Left renal pelvis (tissue), 4 donors: ENCODE measurements at places on chromosomes 11 and 22.

DNA sequence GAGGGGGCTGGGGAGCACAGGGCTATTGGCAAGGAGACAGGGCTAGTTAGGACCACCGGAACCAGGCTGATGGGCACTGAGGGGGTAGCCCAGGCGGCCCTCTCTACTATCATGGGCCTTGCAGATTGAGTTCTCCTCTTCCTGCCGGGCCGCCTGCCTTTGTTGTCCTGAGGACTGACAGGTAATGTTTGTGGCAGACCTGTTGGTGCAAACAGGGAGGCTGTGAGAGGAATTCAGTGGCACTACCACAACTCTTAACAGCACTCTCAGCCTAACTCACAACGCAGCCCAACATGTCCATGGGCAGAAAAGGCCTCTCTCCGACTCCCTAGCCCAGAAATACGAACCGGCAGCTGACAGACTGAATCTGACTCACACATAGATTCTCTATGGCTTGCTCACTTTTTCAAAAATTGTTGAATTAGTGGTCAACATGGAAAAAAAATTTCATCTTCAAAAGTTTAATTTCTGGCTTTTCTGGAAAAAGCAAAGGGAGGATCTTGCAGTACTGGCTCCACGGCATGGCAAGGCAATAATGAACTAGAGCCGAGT, 11.4 kb downstream of the KCNJ5 start:
- DNase-seq, result no peak

DNA sequence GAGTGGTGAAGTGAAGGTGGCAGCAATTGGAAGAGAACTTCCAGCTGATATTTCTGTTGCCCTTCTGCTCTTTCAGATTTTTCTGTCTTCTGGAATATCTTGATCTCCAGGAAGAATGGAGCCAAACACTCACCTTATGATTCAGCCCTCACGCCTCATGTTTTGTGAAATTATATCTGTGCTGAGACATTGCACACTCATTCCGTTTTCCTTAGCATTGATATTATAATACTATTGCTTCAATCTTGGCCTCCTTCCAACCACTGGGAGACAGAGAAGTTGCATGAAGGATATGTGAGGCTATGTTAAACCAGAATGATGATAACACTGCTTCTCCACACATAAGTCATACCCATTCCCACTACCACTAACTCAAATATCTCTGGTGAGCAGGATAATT, 177.9 kb downstream of the ETS1 start:
- DNase-seq, result no peak

- no peak for DNase-seq
Measured at GRCh38 chr11:110311783-110312579, 15.6 kb upstream of the RDX start.

DNA sequence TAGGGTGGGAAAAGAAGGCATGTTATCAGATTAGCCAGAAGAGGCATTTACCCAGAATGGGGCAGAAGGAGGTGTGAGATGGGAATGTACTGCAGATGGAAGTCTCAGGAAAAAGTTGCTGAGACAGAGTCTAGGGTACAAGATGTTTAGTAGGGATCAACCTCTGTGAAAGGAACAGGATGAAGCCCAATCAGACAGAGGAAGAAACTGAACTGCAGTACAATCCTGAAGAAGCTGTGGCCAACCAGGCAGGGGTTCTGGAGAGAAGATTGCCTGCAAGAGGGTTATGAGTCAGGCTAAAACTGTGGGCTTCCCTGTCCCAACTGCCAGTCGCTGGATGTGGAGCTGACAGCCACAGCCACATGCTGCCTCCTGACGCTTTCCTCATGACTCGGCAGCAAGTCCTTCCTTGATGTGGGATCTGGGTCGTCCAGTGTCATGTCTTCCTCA, 64.0 kb downstream of the CWC15 start:
- no peak for DNase-seq

- no peak for DNase-seq
Measured at GRCh38 chr11:132258875-132259274, 888.5 kb downstream of the NTM start.

- peak; percentile 57 for DNase-seq
Measured at GRCh38 chr11:10405865-10406592, 49.0 kb upstream of the AMPD3 start.

GRCh38 chr11:108803776-108804175, 138.9 kb downstream of the DDX10 start:
- DNase-seq, result no peak

- no peak for DNase-seq
Measured at GRCh38 chr11:134679592-134679991, 267.6 kb upstream of the B3GAT1 start.

DNA sequence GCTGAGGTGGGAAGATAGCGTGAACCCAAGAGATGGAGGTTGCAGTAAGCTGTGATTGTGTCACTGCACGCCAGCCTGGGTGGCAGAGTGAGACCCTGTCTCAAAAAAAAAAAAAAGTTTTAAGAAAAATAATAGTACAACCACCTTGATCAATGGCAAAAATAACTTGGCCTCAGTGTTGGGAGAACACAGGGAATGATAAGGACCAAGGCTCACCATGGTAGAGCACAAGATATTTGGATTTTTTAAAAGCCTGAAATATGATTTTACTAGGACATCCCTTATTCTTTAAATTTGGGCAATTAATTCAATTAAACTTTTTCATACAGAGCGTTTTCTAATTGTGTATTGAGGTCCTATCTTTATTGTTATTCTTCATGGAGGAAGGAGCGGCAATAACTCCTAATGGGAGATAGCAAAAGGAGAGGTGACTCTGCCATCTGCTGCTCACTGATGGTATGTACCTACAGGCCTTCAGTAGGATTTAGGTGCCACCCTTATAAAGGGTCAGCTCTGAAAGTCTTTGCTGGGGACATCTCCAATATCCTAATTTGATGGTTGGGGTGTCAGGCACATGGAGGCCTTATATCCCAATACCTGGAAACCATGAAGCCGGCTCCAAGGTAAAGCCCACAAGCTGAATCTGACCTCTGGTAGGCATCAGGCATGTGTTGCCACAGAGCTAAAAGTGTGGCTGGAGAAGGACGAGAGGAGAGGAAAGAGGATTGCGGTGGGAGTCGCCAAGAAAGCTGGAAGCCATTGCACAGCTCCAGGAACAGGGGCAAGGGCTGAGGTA, 21.9 kb upstream of the POLD3 start:
- DNase-seq, result no peak

DNA sequence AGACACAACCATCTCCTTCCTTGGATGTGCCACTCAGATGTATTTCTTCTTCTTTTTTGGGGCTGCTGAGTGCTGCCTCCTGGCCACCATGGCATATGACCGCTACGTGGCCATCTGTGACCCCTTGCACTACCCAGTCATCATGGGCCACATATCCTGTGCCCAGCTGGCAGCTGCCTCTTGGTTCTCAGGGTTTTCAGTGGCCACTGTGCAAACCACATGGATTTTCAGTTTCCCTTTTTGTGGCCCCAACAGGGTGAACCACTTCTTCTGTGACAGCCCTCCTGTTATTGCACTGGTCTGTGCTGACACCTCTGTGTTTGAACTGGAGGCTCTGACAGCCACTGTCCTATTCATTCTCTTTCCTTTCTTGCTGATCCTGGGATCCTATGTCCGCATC, 489 bp downstream of the OR10A4 start:
- no peak for DNase-seq

DNA sequence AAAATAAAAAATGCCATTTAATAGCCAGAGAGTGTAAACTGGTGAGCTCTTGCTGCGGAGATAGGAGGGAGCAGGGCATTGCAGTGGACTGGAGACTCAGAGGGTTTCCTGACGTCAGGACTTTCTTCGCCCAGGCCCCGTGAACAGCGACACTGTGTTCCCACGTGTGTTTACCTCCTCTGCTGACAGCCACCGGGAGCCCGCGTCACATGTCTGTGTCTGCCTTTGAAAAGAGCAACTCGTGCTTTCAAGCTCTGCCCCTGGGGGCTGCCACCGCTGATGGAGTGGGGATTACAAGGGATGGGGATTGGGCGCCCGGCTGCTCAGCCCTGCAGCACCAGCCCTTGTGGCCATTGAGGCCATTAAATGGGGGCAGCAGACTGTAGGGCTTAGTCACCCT, 3.3 kb downstream of the TANGO2 start:
- no peak for DNase-seq
